ENCODE measurements at places on chromosomes 6 and 20.

- DNase-seq = no peak
Measured at GRCh38 chr6:165872311-165872710, 209.3 kb upstream of the PDE10A start.

DNA sequence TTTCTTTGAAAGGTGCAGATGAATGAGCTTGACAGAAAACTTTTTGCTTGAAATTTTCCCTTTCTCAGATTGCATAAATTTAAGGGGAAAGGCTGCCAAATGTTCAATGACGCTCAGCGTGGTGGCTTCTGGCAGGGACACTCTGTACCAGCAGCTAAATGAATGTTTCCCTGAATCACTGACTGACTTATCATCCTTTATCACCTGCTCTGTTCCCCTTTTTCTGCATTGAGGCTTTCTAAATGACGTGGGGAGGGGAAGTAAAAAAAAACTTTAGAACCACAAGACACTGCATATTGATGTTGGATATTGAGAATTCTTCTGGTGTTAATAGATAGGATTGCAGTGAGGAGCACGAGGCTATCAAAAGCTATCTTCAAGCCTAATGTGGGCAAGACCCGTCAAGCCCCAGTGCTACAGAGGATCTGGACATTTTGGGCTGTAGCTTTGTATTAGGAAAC lies 46.9 kb upstream of the ENPP5 start:
- peak; percentile 10 for DNase-seq

- no peak for DNase-seq
Measured at GRCh38 chr6:154384191-154384590, 27.6 kb upstream of the IPCEF1 start.

DNA sequence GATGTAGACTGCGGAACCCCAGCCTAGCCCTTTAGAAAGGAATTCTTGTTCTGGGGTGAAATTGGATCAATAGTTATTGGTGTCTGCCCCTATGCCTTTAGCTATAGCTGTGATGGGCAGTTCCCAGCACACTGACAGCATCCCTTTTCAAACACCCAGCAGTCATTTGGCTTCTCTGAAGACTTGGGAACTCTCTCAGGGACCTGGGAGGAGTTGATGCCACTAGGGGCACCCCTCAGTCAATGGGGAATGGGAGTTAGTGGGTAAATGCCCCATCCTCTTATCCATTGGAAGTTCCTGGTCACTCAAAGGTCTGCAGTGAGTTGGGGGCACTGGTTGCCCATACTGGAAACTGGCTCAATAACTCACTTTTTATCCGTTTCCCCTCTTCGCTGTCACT lies 31.6 kb upstream of the CSNK2A1 start:
- no peak for DNase-seq

GRCh38 chr6:88220493-88220892 lies 54.3 kb upstream of the CNR1 start:
- no peak for DNase-seq

DNA sequence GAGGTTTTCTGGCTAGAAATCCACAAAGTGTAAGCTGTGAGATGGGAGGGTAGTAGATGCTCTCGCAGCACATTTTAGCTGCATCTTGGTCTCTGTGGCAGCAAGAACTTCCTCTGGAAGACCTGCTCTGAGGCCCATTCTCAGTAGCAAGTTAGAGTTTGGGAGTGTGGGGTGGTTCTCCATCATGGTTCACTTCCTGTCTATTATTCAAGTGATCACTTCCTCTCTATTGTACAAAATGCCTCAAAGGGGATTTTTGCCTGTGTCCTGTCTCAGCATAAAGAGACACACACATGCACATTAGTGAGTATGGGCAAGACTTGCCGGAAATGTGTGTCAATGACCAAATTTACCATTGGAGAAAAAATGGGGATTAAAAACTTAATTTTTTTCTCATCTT lies 42.5 kb downstream of the LYRM2 start:
- no peak for DNase-seq

- peak; percentile 11 for DNase-seq
Measured at GRCh38 chr6:54525731-54526130, 217.5 kb downstream of the TINAG start.

GRCh38 chr6:2971420-2972218 lies at the start of gene SERPINB6:
Gene SERPINB6, minus strand, starts transcription at chr6:2971567. Its CDS starts 12,235 bp downstream, at chr6:2959332.
- DNase-seq = peak; percentile 88

DNA sequence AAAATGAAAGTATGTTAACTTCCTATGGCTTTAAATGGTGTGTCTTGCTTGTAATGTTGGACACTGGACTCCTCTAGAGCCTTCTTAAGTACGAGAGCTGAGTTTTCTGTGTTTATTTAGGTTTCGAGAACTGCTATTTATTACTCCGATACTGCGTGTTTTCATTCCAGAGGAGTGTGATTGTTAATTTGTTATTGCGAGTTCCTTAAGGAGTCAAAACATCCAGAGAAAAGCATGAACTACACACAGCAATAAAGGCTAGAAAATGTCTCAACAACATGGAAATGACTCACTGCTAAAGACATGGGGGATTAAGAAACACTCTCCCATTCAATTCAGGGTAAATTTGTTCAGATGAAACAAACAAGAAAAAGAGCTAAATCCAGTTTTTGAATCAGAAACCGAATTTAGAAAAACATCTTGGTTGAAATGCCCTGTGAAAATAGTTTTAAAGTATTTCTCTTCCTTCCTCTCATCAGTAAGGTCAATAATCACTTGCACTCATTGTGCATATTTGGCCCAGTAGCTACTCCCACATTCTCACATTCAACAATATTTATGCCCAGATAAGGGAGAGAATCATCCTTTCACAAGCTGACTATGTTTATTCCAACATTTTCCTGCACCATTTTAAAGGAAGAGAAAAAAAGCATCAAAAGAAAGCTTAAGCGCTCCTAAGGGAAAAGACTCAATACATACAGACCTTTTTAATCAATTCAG lies 36.0 kb downstream of the ATXN1 start:
- DNase-seq = peak; percentile 81

GRCh38 chr20:11919581-11919980 lies 1.9 kb downstream of the BTBD3 start:
- no peak for DNase-seq

GRCh38 chr6:149592983-149593382 lies 26.8 kb downstream of the GINM1 start:
- DNase-seq = no peak

DNA sequence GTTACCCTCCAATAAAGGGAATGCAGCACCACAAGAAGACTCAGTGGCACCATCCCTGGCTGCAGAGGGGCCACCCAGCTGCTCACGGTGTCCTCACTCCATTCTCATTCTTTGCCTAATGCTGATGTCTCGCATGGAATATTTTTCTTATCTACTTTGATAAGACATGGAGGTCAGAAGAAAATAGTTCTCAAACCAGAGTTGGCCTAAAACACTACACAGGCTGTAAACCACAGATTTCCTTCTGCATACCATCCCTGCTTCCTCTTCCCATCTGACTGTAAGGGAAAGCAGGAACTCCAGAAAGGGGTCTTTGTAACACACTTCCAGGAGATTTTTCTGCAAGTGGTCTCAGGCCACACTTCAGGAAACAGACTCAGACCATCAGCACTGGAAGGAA lies 43.1 kb upstream of the CD93 start:
- DNase-seq = no peak

- no peak for DNase-seq
Measured at GRCh38 chr6:150670311-150670710, 70.6 kb downstream of the PLEKHG1 start.

Measured in fibroblast of gingiva (primary cell).